ENCODE measurements at places on chromosomes 2 and 18.
A peak's percentile ranks its signal among the peaks of the same experiment; 100 is the strongest.

DNA sequence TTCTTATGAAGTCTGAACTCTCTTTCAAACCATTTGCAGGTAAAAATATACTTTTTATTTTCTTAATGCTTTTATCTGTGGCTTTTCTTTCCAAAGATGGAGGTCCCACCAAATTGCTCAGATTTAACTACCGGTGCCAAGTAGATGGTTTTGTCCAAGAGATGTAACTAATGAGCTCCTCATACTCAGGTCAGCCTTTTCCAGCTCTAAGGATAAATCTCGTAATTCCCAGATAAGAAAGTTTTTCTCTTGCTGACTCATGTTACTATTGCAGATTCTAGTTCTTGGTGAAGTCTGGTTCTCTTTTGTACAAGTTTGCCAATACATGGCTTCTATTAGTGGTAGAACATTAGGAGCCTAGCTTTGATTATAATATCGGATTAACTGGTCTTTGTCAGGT lies 550.8 kb upstream of the ZNF804A start:
- DNase-seq = no peak

DNA sequence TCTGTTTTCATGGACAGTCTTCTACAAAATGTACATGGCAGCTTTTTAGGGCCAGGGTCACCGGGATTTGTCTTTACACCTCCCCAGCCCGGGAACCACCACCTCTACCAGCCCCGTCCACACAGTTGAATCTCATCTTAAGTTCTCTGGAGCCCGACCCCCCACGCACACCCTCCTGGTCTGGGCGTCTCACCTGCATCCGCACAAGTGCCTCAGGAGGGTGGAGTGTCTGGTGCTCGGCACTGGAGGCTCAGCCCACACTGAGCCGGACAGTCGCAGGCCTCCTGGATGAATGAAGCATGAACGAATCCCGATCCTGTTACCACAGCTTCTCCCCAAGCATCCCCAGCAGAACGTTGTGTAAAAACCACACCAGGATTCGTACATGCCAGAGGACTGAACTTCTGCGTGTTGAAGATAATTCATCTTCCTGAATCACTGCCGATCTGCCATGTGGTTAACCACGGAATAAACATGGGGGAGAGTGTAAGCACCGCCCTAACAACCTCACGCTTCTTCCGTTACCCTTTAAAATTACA lies 162.0 kb downstream of the RTP5 start:
- no peak for DNase-seq

DNA sequence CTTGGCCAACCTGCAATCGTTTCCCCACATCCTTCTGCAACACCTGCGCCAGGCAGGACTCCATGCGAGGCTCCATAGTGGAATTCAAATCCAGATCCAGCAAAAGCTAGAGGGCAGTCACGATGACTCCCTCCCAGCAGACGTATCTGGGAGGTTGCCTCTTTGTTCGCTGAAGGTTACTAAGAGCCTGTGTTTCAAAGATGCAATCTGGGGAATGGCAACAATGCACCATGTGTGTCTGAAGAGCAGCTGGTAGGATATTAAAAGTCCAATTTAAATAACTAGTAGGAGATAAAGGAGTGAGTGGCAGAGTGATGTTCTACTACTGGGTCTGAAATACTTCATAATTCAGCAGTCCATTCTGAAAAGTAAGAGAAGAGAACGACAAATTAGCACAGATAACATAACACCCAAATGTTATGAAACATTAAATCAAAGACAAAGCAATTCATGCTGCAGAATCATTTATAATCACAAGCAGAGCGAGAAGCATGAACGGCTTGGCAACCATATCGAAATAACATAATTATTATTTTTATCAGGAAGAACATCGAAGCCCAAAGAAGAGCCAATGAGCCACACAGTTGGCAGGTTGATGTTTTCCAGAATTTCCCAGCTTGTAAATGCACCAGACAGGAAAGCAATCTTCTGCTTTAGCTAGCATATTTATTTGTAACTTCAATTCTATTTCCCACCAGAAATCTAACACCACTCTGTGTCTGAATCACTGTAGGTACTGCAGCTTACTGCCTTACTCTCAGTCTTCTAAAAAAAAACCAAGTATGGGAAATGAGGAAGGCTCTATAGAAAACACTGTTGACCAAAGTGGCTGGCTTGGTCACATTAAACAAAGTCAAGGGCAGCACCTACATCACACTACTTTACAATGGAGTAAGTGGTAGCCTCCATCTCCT lies 43.2 kb downstream of the CLASP1 start:
- DNase-seq = no peak

GRCh38 chr18:31657823-31658669 lies 26.3 kb downstream of the B4GALT6 start:
- DNase-seq = peak; percentile 87

DNA sequence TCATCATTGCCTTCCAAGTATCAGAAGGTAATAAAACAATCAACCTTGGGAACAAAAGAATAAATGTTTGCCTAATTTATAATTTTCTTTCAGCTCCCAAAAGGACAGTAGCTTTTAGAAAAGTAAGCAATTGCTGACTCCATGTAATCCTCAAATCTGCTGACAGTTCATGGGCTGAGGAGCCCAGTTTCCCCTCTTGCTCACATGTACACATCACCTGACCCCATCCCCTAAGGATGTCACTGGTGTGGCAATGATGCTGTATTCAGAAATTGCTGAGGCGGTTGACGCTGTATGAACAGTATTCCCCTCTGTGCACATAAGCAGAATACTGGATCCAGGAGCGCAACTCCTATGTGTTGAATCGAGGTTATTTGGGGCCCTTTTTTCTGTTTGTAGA lies 56.1 kb upstream of the LYPD1 start:
- DNase-seq = no peak

GRCh38 chr18:59006461-59007067 lies 133.1 kb upstream of the SEC11C start:
- DNase-seq = no peak

GRCh38 chr2:20467789-20468548 lies 21.1 kb downstream of the RHOB start:
- no peak for DNase-seq

- no peak for DNase-seq
These were observed 15.6 kb downstream of the SLC4A3 start for GRCh38 chr2:219643084-219643473.

GRCh38 chr2:173049831-173050230 lies 25.8 kb upstream of the MAP3K20 start:
- DNase-seq = no peak

DNA sequence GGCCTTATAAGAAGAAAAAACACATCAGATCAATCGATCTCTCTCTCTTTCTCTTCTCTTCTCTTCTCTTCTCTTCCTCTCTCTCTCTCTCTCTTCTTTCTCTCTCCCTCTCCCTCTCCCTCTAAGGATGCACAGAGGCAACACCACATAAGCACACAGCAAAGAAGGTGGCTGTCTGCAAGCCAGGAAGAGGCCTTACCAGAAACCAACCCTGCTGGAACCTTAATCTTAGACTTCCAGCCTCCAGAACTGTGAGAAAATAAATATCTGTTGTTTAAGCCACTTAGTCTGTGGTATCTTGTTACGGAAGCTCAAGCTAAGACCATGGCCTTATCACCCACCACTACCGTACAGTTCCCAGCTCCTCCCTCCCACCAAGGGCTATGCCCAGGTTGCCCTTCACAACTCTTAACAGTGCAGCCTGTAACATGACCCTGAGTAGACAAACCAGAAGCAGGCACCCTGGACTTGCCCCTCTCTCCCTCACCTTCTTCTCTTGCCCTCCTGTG lies 25.2 kb upstream of the TMEM237 start:
- no peak for DNase-seq

DNA sequence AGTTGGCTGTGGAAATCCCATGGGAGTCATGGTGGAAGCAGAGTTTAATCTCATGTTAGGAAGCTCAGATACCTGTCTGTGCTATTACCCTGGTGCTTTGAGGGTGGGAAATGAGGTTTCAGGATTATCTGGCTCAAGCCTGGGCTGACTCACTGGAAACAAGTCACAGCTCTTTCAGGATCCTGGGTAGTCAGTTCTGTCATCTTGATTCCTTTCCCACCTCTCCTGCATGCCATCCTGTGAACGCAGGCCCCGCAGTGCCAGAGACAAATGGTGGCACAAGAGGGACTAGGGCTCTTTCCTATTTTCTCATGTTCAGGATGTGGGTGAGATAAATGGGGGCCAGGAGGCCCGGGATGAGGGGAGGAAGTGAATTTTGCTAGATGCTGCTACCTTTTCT lies 3.7 kb upstream of the FAM136A start:
- no peak for DNase-seq

DNA sequence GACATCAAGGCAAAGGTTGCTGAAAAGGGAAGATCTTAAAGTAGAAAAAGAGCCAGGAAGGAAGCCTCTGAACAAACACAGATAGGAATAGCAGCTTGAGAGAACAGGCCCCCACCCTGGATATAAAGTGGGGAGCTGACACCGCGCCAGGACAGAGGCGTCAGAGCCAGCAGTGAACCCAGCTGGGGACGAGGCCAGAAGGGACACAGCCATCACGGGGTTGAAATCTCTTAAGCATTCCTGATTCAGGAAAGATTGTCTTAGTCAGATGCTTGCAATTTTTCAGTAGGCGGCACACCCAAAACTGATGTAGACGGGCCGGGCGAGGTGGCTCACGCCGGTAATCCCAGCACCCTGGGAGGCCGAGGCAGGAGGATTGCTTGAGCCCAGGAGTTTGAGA lies 93.8 kb upstream of the PHLPP1 start:
- no peak for DNase-seq

GRCh38 chr2:9287400-9288045 lies 80.9 kb downstream of the ASAP2 start:
- DNase-seq = no peak

DNA sequence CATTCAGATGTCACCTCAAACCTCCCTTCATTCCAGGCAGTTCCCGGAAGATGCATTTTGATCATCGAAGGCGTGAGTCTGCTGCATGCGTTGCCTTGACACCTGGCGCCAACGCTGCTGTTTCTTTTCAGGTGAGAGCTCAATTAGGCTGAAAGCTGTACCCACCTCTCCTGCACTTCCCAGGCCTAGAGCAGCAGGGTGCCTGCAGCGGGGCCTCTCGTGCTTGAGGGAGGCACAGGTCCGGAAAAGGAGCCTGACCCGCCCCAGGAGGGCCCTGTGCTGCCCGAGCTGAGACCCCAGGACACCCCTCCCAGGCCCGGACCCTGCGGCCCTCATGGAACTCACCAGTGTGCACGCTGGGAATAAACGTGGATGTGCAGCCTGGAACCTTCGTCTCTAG lies 31.4 kb upstream of the KCNG2 start:
- peak; percentile 51 for DNase-seq

GRCh38 chr2:66509326-66509811 lies 74.4 kb downstream of the MEIS1 start:
- DNase-seq = no peak

All from NCI-H345 (cell line).